H4 (cell line): ENCODE measurements at places on chromosomes 5 and 9. TPM values are rescaled to one million over a fixed set of nuclear protein-coding genes. Genes with fewer than 3 reads are reported as not detected.
A peak's percentile ranks its signal among the peaks of the same experiment; 100 is the strongest.

PDE8B gene
- total RNA-seq, result 0.19 TPM in 1 of 2 replicates, not detected in the other

PAX5 gene
- not detected in 2 replicates for total RNA-seq

- DNase-seq, result no peak
Observed at GRCh38 chr5:110752953-110753352, 14.1 kb downstream of the SLC25A46 start.

DNA sequence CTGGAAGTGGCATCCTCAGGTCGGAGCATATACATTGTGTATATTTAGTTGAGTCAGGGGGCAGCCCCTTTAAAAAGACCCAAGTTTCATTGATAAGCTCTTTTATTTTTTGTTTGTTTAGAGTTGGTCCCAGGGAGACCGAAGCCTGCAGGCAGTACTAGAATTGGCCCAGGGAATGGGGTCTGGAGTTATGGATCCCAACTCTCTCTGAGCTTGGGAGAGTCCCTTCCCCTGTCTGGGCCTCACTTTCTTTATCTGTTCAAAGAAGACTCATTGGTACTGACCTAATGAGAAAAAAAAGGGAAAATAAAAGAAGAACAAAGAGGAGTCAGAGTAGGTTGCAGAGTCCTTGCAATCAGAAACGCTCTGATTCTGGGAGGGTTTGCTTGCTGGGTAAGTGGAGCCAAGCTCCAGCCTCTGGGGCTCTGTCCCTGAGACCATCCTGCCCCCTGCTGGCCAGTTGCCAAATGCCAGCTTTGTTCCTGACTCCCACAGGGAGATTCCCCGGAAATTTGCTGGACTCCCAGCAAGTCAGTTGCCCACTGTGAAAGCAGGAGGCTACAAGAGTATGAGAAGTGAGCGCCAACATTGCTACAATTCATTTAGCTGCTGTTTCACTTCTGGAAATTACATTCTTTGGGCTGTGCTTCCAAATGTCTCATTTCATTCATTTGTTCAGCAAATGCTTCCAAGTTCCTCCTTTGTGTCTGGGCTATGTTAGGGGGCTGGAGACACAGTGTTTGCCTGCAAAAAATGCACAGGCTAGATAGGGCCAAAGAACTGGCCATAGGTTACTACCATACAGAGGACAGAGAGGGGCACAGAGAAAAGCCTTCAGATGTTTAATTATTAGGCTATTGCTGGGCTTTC lies 156.2 kb downstream of the MELK start:
- DNase-seq, result peak; percentile 75
